Stimulated activated CD8-positive, alpha-beta memory T cell treated with anti-CD3 and anti-CD28 coated beads, Interleukin-4, amount 100 ng/mL, for 4 hours (primary cell): ENCODE measurements at places on chromosomes 12 and 14.

DNA sequence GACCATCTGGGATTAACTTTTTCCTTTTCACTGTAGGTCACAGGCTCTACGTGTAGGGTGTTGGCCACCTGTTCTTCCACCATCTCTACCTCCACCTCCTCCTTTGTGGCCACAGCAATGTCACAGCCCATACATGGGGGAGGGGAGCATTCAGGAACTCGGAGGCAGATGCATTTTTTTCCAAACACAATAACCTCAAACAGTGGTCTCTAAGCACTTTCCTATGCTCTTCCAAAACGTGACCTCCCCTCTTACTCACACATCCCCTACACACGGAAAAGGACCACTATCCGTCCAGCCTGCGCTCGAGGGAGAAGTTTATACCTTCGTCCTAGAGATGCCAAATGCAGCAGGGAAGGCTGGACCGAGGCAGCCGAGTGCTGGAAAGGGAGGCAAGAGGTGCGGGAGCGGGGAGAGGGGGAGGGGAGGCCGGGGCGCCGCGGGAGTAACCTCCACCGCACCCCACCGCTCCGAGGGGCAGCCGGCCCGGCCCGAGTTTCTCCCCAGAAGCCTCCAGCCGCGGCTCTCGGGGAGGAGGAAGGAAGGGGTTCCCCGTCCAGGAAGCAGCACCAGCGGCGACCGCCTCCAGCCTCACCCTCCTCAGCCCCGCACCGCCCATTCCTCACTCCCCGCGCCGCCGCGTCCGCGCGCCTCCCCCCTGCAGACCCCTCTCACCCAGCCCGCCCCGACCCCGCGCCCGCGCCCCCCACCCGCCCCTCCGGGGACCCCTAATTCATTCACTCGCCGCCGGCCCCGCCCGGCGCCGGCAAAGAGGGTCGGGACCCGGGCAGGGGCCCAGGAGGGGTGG is 594 bp downstream of the KRAS start:
- DNase-seq: peak; percentile 23

DNA sequence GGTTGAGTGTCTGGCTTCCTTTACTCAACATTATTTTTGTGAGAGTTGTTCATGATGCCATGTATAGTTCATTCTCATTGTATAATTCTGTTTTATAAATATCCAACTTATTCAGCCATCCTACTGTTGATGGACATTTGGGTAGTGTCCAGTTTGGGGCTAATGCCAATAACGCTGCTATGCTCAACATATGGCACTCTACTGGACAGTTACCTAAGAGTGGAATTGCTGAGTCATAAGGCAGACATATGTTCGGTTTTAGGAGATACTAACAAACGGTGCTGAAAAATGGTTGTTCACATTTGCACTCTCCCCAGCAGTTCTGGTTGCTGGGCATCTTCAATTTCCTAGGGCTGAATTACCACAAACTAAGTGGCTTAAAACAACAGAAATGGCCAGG is 28.7 kb upstream of the P2RX4 start:
- DNase-seq: no peak

- no peak for DNase-seq
Observed at GRCh38 chr14:70906793-70907175, 475 bp upstream of the PCNX1 start.

DNA sequence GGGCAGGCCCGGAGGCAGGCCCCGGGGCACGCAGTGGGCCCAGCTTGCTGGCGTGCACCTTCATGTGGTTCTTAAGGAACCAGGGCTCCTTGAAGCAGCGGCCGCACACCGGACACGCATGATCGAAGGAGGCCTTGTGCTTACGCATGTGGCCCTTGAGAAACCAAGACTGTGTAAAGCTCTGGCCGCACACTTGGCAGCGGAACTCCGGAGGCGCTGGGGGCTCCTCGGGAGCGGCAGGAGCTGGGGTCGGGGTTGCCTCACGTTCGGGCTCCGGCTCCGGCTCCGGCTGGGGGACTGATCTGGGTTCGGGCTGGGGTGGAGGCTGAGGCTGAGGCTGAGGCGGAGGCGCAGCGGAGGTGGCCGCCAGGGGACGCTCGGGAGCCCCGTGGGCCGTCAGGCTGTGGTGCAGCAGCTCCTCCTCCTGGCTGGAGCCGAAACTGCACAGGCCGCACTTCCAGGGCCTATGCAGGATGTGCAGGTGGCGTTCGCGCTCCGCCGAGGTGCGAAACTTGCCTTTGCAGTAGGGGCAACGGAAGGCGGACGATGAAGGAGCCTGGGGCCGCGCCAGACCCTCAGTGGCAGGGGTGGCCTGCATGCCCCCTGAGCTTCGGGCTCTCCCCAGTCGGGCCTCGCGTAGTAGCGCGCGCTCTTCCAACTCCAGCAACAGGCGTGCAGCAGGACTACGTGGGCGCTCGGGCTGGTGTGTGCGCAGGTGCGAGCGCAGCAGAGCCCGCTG is 6.0 kb downstream of the ZNF219 start:
- DNase-seq: peak; percentile 73

- no peak for DNase-seq
Observed at GRCh38 chr12:77957062-77957461, 126.4 kb downstream of the NAV3 start.

GRCh38 chr14:56138928-56139327 is 20.7 kb downstream of the PELI2 start:
- no peak for DNase-seq

DNA sequence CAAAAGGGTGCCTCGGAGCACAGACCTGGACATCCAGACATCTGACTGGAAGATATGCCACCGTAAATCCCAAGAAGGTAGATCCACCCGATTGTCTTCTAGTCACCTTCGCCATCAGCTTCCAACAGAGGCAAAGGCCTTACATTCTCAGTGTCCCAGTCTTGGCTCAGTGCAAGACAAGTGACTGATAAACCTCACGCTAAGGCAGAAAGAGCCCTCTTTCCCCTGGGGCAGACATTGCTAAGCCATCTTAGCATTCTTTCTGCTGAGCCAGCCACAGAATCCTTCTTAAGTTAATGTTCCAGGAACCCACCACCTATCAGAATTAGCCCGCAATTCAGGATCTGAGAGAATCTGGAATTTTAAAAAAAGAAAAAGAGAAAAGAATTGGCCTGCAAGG is 4.3 kb upstream of the PLEKHG6 start:
- no peak for DNase-seq
